ENCODE measurements at places on chromosomes 3 and 15. TPM values are rescaled to one million over a fixed set of nuclear protein-coding genes. Genes with fewer than 3 reads are reported as not detected.

DNA sequence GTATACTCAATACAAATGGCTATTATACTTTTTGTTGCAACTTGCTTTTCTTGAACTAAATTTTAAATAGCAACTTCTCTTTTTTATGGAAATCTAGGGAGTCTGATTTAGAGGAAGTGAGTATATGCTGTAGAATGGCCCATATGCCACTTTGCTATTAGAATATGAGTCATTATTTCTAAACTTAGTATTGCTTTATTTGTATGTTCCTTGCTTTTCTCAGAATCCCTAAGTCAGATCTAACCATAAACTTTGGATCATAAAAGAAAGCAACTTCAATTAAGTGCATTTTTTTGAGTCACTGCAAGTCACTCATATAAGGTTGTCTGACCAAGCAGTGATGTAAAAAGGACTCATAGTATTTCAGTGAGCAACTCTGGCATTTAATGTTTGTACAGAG, 17.5 kb upstream of the SPTSSB start:
- DNase-seq = no peak

SERP1 gene
- 97.2 TPM for total RNA-seq

CLRN1 gene
- total RNA-seq = not detected

GRCh38 chr3:117692416-117692995, 982.9 kb downstream of the TUSC7 start:
- no peak for DNase-seq

- no peak for DNase-seq
Observed at GRCh38 chr15:51062736-51063135, 32.0 kb downstream of the TNFAIP8L3 start.

DNA sequence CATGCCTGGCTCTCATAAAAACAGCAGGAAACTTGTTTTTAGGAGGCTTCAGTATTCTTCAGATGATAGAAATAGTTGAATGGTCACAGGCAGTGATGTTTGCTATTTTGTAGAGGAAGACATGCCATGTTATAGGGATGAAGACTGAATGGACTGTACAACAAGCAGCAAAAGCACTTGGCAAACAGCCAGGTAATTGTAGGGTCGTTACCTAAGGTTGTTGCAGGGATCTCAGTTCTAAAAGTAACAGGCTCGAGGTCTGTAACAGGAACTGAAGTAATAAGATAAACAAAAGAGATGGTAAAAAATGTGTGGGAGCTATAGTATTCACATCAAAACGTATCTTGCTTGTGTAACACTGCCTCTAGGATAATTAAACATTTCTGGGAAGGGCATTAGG, 116.3 kb downstream of the TFG start:
- DNase-seq = no peak

TP63 gene
- not detected for total RNA-seq

DNA sequence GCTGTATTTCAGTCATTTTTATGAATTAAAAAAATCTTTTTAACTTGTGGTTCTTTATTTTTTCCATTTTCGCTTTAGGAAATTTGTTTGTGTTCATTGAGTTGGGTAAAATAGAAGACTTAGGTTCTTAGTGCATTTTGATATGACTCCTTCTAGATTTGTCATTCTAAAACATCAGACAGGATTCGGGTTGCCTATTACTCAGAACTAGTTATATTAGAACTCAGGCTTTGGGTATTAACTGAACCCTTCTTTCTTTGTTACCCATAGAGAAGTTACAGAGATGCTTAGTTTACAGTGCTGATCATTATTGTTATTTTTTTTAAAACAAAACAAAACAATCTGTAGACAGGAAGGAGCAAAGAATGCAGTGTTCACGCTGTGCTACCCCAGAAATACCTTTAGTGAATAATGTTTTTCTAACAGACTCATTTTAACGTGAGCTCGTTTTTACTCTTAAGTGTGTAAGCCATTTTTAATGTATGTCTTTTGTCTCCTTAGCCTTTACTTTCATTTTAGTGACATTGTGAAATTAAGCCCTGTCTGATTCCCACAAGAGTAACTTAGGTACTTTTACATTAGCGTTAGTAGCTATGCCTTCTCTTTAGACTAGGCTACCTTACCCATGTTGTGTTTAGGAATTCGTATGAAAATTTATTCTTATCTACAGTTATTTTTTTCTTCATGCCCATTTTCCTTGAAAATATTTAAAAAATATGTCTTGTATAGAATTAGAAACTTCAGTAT, 53.4 kb downstream of the CMC1 start:
- peak; percentile 11 for DNase-seq

GRCh38 chr15:45785897-45786296, 151.1 kb downstream of the SQOR start:
- DNase-seq = no peak

GOLGA8O gene
- total RNA-seq = 0.13 TPM

DNA sequence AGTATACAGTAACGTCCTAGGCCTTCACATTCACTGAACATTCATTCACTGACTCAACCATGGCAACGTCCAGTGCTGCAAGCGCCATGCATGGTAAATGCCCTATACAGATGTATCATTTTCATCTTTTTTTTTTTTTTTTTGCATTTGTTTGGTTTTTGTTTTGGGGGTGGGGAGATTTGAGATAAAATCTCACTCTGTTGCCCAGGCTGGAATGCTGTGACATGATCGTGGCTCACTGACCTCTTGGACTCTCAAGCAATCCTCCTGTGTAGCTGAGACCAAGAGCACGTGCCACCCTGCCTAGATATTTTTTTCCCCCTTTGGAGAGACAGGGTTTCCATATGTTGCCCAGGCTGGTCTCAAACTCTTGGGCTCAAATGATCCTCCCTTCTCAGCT, 37.4 kb downstream of the SUSD5 start:
- no peak for DNase-seq

DNA sequence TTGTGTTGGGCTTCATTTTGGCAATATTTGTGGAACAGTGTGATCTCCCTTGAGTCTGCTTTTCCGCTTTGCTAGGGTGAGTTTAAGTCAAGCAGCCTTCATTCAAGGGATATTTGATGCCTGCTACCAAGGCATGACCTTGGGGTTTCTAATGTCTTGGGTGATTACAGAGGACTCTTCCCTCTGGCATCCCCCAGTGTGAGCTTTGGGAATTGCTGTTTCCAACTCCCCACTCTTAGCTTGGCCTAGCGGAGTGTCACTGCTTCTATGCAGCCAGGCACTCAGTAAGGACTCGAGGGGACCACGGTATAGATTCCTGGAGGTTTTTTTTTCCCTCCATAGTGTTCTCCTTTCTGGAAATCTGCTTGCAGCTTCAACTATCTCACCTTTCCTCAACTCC, 21.1 kb downstream of the GCNT3 start:
- DNase-seq = no peak

- peak; percentile 39 for DNase-seq
Observed at GRCh38 chr15:66773129-66773873, 71.3 kb downstream of the SMAD6 start.

GRCh38 chr15:76183930-76184649, 124.3 kb downstream of the TMEM266 start:
- no peak for DNase-seq

FEZF2 gene
- not detected for total RNA-seq

DNA sequence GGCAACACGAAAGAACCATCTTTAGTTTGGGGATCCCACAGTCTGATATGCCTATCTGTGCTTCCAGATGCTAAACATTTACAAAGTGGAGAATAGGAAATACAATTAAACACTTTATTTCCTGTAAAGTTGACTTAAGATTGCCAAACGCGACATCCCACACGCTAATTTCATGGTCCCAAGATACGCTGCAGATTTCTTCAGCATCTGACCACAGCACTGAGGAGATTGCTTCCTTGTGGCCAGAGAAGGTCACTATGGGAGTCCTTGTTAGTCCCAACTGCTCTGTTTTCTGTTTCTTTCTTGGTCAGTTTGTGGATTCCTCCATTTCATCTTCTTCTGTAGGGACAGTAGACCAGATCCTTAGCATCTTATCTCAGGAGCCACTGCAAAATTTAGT, 43.3 kb downstream of the ASB7 start:
- DNase-seq = no peak

DNA sequence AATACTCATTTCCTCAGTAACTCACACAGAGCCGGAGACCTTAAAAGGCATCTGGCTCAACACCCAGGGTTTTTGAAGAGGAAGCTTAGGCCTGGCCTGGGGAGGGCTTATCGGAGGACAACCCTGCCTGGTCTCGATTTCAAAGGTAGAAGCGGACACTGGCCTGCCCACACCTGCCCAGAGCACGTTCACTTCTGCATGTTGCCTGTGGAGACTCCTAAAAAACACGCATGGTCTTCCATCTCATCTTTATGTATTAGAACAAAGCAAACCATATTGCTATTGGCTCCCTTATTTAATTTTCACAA, 55.5 kb upstream of the FURIN start:
- DNase-seq = no peak

- no peak for DNase-seq
Observed at GRCh38 chr15:64251121-64251520, 88.3 kb upstream of the PPIB start.
